ENCODE measurements at places on chromosomes 2 and 18.
A peak's percentile ranks its signal among the peaks of the same experiment; 100 is the strongest.

DNA sequence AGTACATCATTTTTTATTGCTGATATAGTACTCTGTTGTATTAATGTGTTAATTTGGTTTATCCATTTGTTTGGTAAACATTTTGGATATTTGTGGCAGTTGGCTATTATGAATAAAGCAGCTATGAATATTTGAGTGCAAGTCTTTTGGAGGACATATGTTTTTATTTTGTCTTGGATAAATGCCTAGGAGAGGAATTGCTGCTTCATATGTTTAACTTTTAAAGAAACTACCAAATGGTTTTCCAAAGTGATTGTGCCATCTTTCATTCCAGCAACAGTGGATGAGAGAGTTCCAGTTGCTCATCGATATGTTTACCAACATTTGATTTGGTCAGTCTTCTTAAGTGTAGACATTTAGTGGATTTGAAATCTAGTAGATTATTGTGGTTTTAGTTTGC, 51.8 kb downstream of the MERTK start:
- no peak for DNase-seq

- no peak for DNase-seq
Observed at GRCh38 chr2:203399031-203399430, 70.8 kb downstream of the ABI2 start.

DNA sequence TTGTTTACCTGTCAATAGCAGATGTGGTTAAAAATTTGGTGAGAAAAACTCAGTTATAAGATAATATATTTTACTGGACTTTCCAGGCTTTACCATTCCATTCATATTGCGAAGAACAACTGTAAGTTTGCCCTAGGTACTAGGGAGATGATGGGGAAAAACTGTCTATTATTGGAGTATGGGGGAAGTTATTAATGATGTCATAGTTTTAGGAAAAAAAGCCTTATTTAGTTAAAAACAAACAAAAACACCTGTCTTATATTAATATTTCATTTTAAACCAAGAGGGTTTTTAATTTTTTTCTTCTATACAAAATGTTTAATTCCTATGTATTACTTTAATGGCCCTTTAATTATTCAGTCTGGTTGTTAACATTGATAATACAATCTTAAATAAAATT, 18.2 kb downstream of the SP9 start:
- no peak for DNase-seq

GRCh38 chr2:106841886-106842645, 43.9 kb downstream of the ST6GAL2 start:
- peak; percentile 93 for DNase-seq

GRCh38 chr2:241235859-241236593, 47.5 kb downstream of the ANO7 start:
- DNase-seq, result no peak

- DNase-seq, result no peak
Observed at GRCh38 chr2:186576614-186577013, 13.2 kb upstream of the ITGAV start.

GRCh38 chr2:29000956-29001355, 19.9 kb downstream of the TOGARAM2 start:
- DNase-seq, result no peak

DNA sequence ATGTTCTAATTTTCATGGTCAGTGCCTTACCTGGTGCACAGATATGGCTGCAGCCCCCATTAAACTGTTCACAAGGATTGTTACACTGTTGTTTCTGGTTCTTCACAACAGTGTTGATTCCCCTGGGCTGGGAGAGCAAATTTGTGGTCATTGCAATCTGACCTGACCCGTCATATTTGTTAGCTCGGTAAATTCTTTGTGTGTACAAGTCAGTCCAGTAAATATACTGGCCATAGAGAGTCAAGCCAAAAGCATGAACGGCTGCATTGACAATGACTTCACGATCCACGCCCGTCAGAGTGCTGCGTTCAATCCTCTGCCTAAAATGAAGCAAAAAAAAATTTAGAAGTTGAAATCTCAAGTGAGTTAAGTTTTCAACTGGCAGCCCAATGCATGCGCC, 134.6 kb downstream of the DHRS9 start:
- DNase-seq, result peak; percentile 46

DNA sequence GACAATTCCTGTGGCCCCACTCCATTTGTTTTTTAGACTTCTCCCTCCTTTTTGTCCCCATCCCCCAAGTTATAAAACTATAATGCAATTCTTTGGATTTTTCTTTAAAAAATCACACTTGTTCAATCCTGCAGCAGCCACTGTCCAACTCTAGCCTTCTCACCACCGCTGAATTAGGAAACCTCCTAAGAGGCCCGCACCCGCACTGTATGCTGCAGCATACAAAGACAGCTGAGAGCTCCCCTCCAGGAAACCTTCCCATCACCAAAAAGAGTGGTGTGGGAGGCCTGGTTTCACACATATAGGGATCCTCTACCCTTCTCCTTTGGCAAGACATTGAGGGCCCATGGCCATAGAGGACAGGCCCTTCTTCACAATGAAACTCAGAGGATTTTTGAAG, 2.9 kb downstream of the PCGF1 start:
- DNase-seq, result no peak

DNA sequence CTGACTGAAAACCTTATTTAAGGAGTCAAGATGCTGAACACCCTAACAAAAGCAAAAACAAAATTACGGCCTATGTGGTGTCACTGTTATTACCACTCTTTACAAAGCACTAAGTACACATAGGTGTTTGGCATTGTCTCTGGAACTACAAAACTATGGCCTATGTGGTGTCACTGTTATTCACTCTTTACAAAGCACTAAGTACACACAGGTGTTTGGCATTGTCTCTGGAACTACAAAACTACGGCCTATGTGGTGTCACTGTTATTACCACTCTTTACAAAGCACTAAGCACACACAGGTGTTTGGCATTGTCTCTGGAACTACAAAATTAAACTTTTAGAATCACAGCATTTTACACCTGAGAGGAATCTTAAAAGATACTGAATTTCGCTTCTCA, 47.4 kb downstream of the SLC35F5 start:
- DNase-seq, result peak; percentile 91

- DNase-seq, result no peak
Observed at GRCh38 chr2:1609485-1610095, 134.7 kb downstream of the PXDN start.

DNA sequence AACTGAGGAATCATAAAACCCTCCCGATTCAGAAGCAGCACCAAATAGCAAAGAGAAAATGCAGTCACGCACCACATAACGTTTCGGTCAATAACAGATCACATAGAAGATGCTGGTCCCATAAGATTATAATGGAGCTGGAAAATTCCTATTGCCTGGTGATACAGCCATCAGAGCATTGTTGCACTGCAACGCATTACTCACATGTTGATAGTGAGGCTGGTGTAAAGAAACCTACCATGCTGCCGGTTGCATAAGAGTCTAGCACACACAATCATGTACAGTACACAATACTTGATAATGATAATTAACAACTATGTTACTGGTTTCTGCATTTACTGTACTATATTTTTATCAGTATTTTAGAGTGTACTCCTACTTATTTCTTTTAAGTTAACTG, 32.5 kb downstream of the RNF152 start:
- DNase-seq, result no peak

DNA sequence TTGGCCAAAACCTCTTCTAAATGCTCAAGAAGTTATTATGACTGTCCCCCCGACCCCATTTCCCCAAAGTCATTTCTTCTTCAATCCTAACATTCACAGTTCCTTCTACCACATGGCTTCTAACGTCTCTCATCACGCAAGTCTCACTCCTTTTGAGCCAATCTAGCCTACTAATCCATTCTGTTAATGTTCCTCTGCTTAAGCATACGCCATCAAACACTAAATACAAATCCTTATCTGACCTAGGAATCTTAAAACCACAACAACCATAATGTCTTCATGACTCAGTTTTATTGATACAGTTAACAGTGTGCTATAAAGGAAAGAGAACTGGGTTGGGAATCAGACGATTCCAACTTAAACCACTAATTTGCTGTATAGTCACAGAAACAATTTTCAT, 23.9 kb downstream of the HNRNPLL start:
- no peak for DNase-seq

DNA sequence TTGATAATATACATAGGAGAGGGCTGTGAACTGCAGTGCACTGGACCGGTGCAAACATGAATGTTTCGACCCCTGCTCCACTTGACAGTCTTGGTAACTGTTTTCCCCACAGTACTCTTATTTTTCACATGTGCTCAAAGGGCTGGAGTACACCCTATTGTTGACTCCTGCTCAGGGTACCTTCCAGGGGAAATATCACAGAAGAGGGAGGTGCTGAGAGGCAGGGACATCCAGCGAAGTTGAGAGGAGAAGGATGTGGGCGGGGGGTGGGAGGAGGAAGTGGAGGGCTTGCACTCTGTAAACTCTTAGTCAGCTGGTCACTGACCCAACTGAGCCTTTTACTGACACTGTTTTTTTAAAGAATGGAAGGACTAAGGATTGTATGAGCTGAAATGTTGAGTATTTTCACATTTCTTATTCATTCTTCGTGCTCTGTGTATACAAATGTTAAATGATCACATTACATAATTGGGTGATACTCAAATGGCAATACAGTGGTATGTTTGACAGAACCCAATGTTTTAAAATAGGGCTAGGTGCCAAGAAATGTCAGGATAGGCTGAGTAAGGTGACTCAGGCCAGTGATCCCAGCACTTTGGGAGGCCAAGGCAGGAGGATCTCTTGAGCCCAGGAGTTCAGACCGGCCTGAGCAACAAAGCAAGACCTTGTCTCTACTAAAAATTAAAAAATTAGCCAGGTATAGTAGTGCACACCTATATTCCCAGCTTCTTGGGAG, 10.0 kb downstream of the INPP4A start:
- DNase-seq, result no peak

- no peak for DNase-seq
Observed at GRCh38 chr2:28047681-28048080, 157.2 kb downstream of the BABAM2 start.

GRCh38 chr2:148527488-148528340, 116.8 kb upstream of the EPC2 start:
- no peak for DNase-seq

GRCh38 chr2:45714679-45715078, 63.2 kb downstream of the PRKCE start:
- DNase-seq, result no peak

GRCh38 chr2:74496997-74497776, 2.2 kb downstream of the LBX2 start:
- no peak for DNase-seq

DNA sequence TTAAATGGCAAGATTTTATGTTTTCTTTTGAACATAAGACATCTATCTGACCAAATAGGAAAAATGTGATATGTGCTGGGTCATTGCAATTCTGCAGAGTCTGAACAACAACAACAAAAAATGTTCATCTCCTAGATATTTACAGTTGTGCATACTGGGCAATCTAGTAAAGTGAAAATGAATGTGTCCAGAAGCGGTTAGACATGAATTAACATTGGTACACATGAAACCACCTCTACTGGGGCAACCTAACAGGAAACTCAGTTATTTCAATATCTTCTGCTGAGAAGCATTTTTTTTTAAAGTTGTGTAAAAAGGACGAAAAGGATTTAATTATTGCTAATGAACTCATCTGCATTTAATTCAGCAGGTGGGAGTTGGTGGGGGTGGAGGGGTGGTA, 76.9 kb downstream of the DHRS9 start:
- no peak for DNase-seq

DNA sequence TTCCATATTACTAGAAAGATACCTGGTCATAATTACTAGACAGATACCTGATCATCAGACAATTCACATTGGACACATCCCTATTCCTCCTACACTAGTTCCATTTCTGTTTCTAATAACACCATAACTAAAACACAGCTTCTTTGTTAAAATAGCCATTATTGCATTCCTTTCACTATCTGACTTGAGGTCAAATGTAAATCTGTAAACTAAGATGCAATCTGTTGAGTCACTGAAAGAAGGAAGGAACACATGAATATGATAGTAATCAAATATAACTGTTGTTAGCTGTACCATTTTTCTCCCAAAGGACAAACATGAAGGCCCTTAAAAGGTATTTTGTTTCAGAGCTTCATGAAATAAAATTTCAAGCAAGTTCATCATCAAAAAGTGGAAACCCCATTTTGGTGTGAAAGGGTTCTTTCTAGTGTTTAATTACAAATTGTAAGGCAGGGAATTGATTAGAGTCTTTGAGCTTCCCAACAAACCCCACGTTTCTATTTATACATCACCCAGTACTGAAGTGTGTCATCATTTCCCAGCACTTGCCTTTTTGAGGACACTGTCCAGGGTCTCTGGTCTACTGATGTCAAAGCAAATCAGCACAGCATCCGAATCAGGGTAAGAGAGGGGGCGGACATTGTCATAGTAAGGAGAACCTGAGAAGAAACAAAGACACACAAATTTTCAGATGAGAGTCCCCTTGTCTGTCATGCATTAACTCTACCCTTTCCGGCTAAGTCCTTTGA, 13.0 kb downstream of the RND3 start:
- DNase-seq, result no peak

- peak; percentile 7 for DNase-seq
Observed at GRCh38 chr2:158009399-158009798, 92.3 kb upstream of the UPP2 start.

DNA sequence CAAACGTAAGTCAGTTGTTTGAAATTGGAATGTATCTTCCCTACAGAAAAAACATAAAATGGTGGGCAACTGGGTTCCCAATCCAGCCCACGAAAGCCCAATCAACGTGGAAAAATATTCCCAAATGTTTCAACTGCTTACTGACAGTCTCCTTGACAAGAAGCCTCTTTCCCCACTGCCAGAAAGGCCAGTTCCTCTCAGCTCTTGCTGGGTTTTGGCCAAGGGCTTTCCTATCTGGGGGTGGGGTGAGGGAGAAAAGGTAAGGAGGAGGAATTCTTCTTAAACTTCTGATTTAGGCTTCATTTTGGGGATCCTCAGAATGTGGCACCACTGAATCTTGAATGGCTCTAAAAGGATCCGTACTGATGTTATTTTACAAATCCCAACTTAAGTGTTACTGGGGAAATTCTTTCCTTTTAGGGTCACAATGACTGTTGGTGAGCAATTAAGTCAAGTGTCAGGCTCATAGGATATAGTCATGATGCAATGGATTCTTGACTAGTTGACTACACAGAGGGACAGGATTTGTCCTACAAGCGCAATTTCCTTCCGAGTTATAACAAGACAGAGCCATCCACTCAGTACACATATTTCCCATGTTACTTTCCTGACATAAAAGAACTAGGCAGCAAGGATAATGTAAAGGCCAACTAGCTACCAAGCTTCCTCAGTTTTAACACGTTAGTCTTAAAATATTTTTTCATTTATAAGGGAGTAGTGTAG, 73.6 kb downstream of the SPRED2 start:
- no peak for DNase-seq

DNA sequence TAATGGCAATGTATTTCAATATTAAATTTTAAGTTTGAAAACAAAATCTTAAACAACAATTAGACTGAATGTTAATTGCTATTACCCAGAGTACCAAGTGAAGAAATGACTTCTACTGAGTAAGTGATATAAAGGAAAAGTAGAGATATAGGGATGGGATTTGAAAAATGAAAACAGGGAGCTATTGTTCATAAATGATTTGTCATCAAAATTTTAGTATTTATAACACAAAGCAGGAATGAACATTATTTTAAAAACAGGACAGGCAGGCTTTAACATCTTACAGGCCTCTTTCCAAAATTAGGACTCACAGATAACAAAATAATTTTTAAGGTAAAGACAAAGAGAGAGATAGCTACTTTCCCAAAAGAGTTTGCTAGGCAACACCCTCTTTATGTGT, 3.9 kb downstream of the EXOC6B start:
- no peak for DNase-seq

Measured in NCI-H69 (cell line).